ENCODE measurements at places on chromosomes 2 and 18. TPM values are rescaled to one million over a fixed set of nuclear protein-coding genes. Genes with fewer than 3 reads are reported as not detected.

- DNase-seq, result no peak
These were observed 47.4 kb downstream of the FSIP2 start for GRCh38 chr2:185785851-185786473.

DNA sequence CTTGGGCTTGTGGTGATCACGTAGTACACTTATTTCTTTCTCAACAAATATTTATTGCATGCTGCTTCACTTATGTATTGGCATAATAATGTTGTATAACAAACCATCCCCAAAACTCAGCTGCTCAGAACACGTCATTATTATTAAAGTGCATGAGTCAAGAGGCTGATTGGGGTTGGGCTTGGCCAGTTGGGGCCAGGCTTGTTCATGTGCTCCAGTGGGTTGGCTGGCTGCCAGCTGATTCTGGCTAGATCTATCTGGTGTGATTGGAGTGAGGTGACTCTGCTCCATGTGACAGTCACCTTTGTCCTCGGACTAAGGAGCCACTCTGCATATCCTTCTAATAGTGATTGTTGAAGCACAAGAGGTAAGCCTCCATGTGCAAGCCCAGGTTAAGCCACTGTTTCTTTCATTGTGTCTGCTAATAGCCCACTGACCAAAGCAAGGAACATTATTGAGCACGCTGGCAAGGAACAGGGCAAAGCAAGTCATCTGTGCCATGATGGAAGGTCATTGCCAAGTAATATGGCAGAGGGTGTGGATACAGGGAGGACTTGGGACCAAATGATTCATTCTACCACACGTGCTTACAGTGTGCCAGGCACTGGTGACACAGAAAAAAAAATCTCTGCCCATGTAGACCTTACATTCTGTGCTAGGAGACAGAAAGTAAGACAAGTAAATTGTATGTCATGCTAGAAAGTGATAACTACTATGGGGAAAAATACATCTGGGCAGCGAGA lies 63.3 kb upstream of the TMEM182 start:
- no peak for DNase-seq

GRCh38 chr2:232459419-232460035 lies 3.6 kb downstream of the ALPI start:
- DNase-seq, result no peak

DNA sequence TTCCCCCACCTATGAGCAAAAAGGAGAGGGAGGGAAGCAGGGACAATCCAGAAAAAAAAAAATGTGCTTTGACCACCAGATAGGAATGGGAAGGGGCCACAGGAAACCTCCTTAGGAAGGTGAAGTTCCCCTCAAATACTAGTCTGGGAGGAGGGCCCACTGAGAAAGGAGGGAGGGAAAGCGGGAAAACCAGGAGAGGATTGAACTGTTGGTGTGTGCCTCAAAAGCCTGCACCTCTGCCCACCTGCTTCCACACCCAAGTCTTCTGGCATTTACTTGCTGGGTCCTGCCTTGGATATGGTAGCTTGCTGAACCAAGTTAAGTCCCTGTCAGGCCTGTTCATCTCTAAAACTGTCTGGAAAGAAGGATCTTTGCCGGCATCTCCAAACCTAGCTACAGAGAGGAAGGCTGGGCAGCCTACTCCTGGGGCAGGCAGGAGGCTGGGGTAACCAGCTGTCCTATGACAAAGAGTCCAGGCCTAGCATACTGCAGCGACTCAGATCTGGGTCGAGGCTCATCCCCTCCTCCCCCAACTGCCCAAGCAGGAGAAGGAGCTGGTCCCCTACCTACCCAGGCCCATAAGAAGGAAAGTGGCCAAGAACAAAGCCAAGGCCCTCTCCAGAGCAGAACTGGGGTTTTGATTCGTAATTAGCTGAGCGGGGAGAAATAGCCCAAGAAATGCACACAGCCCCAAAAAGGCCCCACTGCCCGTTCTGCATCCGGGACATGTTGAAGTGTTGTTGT lies 3.0 kb downstream of the EN1 start:
- DNase-seq, result no peak

GRCh38 chr2:197851451-197851850 lies 47.1 kb downstream of the PLCL1 start:
- no peak for DNase-seq

GRCh38 chr2:140893685-140894084 lies 1237.1 kb downstream of the LRP1B start:
- no peak for DNase-seq

GRCh38 chr2:145079641-145080040 lies 559.7 kb upstream of the ZEB2 start:
- no peak for DNase-seq

- no peak for DNase-seq
These were observed 244.9 kb downstream of the ETAA1 start for GRCh38 chr2:67642046-67642382.

GRCh38 chr18:77341527-77342325 lies 92.1 kb downstream of the GALR1 start:
- no peak for DNase-seq

- DNase-seq, result no peak
These were observed 95.4 kb downstream of the DOCK10 start for GRCh38 chr2:224946895-224947294.

- DNase-seq, result no peak
These were observed 126.2 kb upstream of the LGALSL start for GRCh38 chr2:64327510-64328414.

GRCh38 chr2:10016001-10016801 lies 27.1 kb upstream of the KLF11 start:
- DNase-seq, result no peak

- no peak for DNase-seq
These were observed 62.3 kb upstream of the ACYP2 start for GRCh38 chr2:54052825-54053718.

GRCh38 chr2:224837558-224837957 lies 121.4 kb upstream of the CCDC195 start:
- DNase-seq, result no peak

DNA sequence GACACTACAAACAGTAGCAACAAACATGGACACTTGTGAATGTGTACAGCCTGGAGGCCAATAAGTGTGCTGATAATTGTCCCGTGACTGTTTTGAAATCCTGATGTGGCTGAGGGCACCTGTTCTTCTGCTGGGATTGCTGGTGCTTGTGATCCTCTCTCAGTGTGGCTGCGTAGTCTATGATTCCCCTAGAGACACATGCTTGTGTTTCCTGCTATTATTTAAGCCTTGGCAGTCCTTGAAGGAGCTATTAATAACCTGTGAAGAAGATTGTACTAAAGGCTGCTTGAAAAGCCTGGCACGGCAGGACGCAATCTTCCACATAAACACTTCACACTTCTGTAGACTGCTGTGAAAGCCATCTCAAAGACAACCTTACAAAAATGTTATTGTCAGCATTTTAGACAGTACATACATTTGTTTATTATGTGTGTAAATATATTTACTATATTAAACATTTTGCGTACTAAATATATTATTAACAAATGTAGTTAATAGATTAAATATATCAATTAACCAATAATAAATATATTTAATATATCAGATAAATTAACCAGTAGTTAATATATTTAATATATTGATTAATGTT lies 71.4 kb downstream of the GALR1 start:
- no peak for DNase-seq

Gene PAIP2B
- total RNA-seq, result 7.4 TPM

Gene FABP1
- not detected for total RNA-seq

Gene ALK
- 2.1 TPM for total RNA-seq

Gene PRSS56
- total RNA-seq, result 52.4 TPM

Gene GTF2A1L
- total RNA-seq, result not detected

Gene GPR155
- total RNA-seq, result 1.7 TPM

Gene CRYGC
- not detected for total RNA-seq

Data from neural crest cell (in vitro differentiated cells).